Panc1 (cell line): ENCODE measurements at places on chromosomes 1 and 21. TPM values are rescaled to one million over a fixed set of nuclear protein-coding genes. Genes with fewer than 3 reads are reported as not detected.

Gene RNF187
- total RNA-seq: 143 TPM

DNA sequence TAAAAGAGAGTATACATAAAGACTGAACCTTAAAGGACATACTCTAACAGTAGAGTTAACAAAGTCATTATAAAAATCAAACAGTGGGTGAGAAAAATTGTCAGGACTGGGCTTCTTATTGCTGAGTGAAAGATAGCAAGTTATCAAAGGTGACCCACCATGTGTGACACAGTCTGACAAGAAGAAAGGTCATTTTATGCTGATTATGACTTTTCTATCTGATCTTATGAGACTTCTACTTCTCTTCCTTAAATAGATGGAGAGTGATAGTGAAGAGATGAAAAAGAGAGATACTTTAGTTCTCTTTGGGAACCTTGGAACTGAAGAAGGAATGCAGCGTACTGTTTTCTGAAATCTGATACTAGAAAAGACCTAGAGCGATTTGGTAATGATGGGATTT is 2157.1 kb downstream of the NCAM2 start:
- no peak for DNase-seq

DNA sequence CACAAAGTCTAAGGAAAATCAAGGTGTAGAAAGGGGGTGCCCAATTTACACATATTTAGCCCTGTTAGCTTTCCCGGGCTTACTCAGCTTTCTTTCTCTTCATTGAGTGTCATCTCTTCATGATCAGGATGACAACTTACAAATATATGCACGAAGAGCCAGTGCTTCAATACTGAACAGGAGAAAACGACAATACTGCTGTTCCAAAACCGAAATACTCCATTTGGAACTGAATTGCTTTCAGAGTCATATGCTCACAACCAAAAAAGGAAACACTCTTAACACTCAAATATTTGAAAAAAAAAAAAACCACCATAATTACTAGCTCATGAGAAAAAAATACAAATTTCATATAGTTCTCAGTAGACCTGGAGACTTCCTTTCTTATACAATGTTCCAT is 272.1 kb upstream of the DUSP10 start:
- DNase-seq: no peak

Gene EFNA1
- total RNA-seq: 23.8 TPM

GRCh38 chr1:31798086-31798432 is 17.8 kb downstream of the SPOCD1 start:
- DNase-seq: no peak

DNA sequence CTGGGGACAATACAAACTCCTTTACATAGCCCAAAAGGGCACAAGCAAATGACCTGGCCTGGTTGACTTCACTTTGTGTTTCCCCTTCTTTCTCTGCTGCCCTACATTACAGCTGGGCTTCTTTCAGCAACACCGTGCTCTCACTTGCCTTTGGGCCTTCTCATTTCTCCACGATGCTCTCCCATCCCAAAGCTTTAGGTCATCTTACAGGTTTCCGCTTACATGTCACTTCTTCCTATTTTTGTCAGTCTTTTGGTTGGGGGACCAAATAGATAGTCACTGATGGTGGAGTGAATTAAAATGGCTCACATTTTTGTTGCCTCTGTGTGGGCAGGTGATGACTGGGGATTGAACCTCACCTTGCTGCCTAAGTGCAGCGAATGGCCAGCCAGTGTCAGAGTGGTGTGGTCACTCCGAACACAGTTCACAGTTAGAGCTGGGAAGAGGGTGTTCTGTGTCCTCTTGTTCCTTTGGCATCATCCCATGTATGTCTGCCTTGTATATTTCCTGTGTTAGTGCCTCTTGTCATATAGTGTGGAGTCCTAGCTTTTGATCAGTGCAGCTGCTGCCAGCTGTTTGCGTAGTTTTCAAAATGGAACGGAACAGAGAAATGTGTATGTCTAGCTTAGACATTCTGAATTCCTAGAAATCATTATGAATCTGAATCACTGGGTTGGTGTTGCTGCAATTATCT is 134.8 kb downstream of the NOS1AP start:
- DNase-seq: no peak

Gene SH2D5
- total RNA-seq: 23.3 TPM

DNA sequence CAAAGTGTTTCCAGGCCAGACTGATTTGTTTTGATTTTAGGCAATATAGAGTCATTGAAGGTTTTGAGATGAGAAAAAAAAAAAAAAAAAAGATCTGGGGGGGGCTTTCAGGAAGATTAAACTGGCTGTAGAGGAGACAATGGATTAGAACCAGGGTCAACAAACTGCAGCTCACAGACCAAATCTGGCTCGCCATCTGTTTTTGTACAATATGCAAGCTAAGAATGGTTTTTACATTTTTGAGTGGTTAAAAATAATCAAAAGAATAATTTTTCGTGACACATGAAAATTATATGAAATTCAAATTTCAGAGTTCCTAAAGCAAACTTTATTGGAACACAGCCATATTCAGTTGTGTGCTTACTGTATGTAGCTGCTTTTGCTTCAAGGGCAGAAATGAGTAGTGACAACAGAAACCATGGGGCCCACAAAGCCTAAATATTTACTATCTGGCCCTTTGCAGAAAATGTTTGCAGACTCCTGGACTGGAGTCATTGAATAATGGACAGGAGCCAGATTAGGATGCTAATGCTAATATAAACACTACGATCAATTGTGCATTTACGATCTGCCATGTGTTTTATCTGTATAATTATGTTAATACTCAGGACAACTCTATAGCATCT is 375.7 kb upstream of the DAB1 start:
- no peak for DNase-seq

DNA sequence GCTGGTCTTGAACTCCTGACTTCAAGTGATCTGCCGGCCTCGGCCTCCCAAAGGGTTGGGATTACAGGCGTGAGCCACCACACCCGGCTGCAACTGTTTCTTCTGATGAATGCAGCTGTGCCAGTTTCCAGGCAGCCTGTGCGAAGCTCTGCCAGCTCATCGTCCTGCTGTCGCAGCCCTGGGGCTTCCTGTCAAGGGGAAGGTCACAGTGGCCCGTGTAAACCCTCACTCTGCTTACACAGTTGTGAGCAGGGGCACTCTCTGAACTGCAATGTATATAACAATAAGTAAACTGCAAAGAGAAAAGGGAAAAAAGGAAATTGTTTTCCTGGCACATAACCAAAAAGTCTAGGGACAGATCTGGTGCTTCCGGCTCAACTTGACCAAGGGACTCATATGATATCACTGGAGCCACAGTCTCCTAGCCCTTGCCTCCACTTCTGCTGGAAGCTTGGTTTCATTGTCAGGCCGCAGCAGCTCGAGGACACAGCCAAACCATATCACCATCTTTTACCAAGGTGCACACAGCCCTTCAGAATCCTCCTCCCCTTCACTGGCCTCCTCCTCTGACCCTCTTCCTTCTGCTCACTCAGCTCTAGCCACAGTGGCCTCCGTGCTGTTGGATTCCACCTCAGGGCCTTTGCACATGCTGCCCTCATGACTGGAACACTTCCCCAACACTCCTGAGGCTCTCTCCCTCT is 22.8 kb upstream of the LBR start:
- DNase-seq: no peak

DNA sequence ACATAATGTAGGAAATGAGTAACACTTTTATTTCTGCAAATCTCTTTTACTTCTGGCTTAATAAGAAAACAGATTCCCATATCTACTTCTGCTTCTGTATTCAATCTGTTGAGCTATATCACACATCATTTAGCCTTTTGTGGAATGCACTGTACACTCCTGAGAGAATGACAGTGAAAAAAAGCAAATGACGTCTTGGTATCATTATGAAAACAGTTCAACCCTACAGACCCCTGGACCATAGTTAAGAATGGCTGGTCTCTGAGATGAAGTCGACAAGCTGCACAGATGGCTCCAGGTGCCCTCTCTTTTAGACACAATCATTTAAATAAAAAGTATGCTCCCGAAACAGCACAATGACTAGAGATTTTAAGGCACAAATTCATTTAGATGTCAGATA is 247.0 kb downstream of the RERE start:
- no peak for DNase-seq

GRCh38 chr1:163981500-163982030 is 577.4 kb upstream of the PBX1 start:
- no peak for DNase-seq

GRCh38 chr1:6511561-6512244 is 20.2 kb upstream of the PLEKHG5 start:
- no peak for DNase-seq

- DNase-seq: no peak
Observed at GRCh38 chr1:211920141-211920572, 89.6 kb upstream of the LPGAT1 start.

DNA sequence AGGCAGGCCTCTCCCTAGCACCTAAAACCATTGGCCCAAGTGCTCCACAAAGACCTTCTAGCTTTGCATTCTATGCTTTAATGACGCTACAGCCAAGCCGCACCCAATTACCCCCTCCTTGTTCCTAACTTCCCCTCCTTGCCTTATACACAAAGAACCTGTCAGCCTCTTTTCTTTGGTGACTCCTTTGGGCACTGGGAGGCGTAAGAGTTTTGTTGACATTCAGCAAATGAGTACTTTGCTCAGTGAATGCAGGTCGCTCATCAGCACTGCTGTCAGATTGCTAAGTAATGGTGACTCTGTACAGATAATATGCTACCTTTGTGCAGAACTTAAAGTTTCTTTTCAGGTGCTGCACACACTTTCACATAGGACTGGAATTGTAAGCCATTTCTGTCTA is 187.6 kb upstream of the FAM78B start:
- no peak for DNase-seq

Gene OLFML2B
- 1.5 TPM for total RNA-seq

GRCh38 chr1:53731043-53731600 is 7.8 kb downstream of the GLIS1 start:
- DNase-seq: no peak

- DNase-seq: no peak
Observed at GRCh38 chr21:25557180-25557579, 50.1 kb downstream of the MRPL39 start.

- no peak for DNase-seq
Observed at GRCh38 chr21:45262616-45263015, 25.1 kb downstream of the POFUT2 start.

Gene FAM78B
- 0.41 TPM for total RNA-seq

DNA sequence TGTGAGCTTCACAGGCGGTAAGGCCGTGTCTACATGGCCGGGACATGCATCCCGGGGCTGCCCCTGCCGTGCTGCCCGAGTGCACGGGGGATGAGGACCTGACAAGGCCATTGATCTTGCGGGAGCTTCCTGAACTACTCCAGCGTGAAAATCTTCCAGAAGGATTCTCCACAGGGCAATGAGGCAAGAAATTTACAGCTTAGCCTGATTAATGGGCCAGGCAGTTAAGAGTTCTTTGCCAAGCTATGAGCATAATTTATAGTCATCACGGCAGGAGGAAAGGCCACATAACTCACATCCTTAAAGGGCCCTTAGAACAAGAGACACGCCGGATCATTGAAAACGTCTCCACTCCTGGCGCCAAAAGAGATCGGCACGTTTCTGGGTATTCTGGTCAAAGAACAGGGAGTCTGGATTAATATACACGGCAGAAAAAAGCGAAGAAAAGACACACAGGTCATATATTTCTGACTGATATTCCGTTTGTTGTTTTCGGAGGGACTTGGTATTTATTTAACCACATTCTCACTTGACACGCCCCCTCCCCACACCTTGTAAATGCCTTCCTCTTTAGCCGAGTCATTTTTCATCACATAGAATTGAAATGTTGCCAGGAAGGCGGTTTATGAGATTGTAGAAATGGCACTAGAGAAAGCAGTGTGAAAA is 180.5 kb downstream of the DYRK1A start:
- no peak for DNase-seq

Gene CYP4X1
- total RNA-seq: 1.3 TPM

GRCh38 chr1:47618222-47618720 is 180.4 kb downstream of the FOXD2 start:
- no peak for DNase-seq

DNA sequence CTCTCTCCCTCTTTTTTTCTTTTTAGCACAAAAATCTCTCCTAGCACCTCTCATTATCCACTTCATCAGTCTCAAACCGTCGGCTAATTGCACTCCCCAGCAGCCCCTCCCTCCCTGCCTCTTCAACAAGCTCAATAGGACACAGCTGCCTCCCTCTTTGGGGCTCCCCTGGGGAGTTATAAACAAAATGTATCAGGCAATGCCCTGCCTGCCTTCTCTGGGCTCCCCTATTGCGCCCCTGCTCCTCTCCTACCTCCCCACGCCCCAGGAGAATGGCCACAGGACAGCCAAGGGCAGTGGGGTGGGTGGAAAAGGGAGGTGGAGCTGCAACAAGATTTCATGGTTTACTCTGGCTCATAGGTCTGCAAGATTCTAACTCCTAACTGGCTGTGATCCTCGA is 147.1 kb upstream of the GRIK3 start:
- no peak for DNase-seq

DNA sequence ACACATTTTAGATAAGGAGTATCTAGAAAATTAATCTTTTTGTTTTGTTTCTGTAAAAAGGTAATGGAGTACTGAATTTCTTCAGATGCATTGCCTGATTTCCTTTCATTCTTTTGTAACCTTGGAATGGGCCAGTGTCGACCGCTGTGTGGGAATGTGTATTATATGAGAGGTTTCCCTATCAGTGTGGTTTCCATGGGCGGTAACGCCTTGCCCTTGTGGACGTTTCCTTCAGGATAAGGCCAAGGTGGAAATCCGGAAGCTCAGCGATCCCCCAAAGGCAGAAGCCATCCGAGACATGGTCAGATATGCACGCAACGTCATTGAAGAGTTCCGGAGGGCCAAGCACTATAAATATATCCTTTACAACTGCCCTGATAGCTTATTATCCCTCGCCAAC is 49.8 kb downstream of the SMYD2 start:
- no peak for DNase-seq

- DNase-seq: no peak
Observed at GRCh38 chr1:27600498-27601175, 3.3 kb downstream of the AHDC1 start.

GRCh38 chr1:228291906-228292608 is 84.2 kb downstream of the OBSCN start:
- DNase-seq: no peak

GRCh38 chr1:6811583-6811982 is 26.3 kb downstream of the CAMTA1 start:
- DNase-seq: no peak

GRCh38 chr1:2555634-2556276 is 416 bp upstream of the TNFRSF14 start:
- DNase-seq: no peak

Gene UCHL5
- total RNA-seq: 42.6 TPM

GRCh38 chr1:194281376-194281775 is 1095.0 kb upstream of the B3GALT2 start:
- DNase-seq: no peak

- no peak for DNase-seq
Observed at GRCh38 chr1:154753426-154753825, 116.7 kb downstream of the KCNN3 start.

Gene PDE4B
- 0.26 TPM for total RNA-seq

DNA sequence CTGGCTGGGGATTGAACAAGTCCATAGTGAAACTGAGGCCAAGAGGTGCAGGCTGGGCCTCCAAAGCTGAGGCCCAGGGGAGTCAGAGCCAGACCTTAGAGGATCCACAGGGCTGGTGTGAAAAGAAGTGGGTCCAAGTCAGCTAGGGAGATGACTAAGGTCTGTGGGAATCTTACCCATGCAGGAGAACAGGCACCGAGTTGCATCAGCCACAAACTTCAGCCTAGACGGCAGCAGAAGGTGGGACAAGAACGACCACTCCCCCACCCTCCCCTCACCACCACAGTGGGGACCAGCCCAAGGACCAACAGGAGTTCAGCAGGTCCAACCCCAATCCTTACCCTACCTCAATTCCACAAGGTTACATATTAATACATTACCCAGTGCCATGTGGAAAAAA is 282.3 kb downstream of the TTLL7 start:
- no peak for DNase-seq

Gene FAM131C
- total RNA-seq: 3.4 TPM

- no peak for DNase-seq
Observed at GRCh38 chr1:238119060-238119459, 228.3 kb upstream of the ZP4 start.

Gene DIPK1A
- 1.2 TPM for total RNA-seq
